ENCODE measurements at places on chromosomes 1 and 21. TPM values are rescaled to one million over a fixed set of nuclear protein-coding genes. Genes with fewer than 3 reads are reported as not detected.

The SV2A gene
- 39.7 TPM for total RNA-seq

The PLPP3 gene
- total RNA-seq, result 14.2 TPM

The ADGRB2 gene
- total RNA-seq, result 6.1 TPM

The AADACL4 gene
- total RNA-seq, result not detected

The ROR1 gene
- 2.5 TPM for total RNA-seq
